H4 (cell line): ENCODE measurements at places on chromosomes 1 and 21.
A peak's percentile ranks its signal among the peaks of the same experiment; 100 is the strongest.

DNA sequence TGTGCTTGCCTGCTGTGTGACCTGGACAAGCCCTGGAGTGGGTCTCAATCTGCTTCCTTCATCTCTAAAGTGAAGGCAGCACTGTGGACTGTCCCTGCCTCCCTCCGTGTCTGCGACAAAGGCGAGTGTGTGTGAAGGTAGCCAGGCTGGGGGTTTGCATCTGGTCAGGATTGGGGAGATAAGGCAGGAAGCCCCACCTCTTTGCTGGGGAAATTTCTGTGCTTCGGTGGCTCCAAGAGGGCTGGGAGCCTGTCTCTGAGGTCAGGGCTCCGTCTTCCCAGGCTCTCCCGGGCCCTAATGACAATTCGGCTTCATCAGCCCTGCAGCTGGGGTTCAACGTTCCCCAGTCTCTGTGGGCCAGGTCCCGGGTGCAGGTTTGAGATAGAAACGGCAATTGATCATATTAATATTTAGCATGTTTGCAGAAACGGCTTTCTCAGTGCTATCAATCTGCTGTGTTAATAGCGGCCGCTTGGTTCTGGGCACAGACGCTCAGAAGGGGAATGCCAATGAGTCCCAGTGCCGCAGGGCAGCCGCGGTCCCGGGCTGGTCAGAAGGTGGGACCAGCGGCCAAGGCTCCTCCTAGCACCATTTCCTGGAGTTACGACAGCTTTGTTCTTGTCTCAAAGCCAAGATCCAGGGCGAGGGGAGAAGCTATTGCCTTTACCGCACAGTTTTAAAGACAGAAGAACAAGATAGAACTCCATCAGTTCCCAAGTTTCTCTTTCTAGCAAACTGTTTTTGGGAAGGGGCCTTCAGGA lies 105.7 kb downstream of the PRDM16 start:
- peak; percentile 83 for DNase-seq

DNA sequence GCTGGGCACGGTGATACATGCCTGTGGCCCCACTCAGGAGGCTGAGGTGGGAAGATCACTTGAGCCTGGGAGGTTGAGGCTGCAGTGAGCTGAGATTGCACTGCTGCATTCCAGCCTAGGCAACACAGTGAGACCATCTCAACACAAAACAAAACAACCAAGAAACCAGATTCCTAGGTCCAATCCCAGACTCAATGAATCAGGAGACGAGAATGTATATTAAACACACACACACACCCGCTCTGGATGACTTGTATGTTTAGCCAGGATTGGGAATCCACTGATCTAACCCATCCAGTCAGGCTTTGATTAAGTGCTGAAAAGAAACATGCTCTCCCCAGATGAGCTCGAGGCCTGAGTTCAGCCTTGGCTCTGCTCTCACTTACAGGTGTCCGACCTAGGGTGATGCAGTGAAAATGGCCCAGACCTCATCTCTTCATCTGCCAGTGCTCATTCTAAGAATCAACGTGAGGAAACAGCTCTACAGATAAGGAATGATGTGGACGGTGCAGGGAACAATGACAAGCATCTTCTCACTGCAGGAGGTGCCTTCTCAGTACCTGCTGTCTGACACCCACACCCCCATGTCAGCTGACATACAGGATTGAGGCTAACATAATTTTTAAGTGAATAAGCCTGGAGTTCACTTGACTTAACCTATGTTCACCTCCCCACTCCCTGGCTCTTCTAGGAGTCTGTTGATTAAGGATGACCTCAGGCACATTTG lies 15.3 kb upstream of the SRSF4 start:
- DNase-seq = no peak

DNA sequence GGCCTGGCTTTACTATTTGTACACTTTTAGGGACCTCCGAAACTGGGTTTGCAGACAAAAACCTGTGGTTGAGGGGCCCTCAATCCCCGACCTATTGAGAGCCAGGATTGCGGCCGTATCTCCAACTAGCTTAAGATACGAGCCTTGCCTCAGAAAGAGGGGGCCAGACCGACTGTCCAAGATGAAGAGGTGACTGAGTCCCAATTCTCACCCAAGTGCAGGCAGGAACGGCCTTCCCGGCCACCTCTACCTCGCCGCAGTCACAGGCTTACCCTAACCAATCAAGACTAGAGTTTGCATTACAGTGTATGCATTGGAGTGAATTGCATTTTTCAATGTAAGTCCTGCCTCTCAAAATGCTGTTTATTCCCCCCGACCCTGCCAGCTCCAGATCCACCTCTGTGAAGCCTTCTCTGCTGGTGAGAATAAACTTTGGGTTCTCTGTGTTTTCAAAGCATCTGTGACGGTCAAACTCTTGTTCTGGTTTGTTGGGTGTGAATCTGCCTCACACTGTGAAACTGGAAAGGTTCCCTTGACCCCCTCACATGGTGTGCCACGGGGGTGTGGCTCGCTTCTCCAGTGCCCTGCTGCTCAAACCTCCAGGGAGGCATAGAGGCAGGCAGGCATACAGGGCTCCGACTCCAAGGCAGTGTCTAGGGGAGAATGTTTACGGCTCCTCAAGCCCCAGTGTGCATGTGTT lies 62.2 kb upstream of the WLS start:
- no peak for DNase-seq

DNA sequence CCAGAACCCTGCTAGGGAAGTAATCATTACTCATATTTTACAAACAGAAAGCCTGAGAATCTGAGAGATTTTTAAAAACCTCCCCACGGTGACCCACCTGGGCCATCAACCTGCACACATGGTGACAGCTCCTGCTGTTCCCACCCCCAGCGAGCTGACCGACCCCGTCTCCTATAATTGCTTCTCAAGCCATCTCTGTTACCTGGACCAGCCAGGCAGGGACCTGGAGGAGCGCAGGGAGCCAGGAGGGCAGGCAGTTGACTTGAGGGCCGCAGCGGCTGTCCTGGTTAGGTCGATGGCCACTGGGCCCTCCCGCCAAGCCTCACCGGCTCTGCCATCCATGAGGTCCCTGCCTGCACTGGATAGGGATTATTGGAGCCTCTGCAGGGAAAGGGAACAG lies 7.7 kb downstream of the TFF2 start:
- no peak for DNase-seq

DNA sequence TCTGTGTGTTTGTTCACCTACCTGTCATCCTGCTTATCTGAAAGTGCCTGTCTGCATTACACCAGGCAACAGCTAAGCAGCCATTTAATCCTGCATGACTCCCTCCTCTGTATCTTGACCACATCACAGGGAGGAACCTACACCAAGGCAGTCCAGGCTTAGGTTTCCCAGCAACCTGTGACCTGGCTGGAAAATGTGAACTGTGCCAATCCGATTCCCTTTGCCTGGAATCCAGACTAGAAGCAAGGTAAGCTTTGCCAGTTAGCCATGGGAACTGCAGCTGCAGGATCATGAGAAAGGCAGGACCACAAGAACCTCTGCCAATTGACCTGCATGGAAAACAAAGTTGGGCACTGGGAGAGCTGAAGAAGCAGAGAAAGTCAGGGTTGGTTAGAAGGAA lies 6.3 kb upstream of the ATP1B1 start:
- no peak for DNase-seq

GRCh38 chr1:33036051-33036525 lies 595 bp downstream of the AK2 start:
- DNase-seq = no peak

- DNase-seq = peak; percentile 64
Observed at GRCh38 chr1:237411621-237412020, 369.6 kb downstream of the RYR2 start.

- DNase-seq = no peak
Observed at GRCh38 chr1:18263547-18264120, 156.0 kb downstream of the IGSF21 start.
